Dermis blood vessel endothelial cell (primary cell): ENCODE measurements at places on chromosomes 2 and 18. TPM values are rescaled to one million over a fixed set of nuclear protein-coding genes. Genes with fewer than 3 reads are reported as not detected.
A peak's percentile ranks its signal among the peaks of the same experiment; 100 is the strongest.

DNA sequence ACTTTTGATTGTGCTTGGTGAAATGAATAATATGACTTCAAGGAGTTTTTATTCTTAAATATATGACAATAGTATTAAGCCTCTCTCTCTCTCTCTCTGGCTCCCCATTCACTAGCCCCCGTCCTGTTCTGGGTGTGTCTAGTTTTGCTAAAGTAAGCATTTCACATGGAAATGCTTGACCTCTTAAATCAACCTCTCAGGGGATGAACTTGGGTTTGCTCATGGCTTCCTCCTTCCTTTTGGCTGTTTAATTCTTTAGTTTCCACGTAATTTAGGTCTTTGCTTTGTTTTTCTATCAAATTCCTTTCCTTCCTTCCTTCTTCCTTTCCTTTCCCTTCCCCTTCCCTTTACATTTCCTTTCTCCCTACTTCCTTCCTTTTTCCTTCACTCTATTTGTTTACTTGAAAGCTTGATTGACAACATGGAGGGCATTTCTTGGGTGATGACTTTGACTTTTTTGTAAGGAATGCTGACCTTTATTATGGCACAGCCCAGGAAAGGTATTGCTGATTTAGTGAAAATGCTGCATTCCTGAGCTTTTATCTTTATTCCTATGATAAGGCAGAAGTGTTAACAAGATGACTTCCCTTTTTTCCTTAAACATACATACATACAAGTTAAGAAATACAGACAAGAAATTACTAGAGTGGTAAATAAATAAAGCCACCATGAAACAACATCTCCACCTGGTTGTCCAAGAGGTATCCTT lies 3.6 kb downstream of the DPP4 start:
- DNase-seq, result no peak

DNA sequence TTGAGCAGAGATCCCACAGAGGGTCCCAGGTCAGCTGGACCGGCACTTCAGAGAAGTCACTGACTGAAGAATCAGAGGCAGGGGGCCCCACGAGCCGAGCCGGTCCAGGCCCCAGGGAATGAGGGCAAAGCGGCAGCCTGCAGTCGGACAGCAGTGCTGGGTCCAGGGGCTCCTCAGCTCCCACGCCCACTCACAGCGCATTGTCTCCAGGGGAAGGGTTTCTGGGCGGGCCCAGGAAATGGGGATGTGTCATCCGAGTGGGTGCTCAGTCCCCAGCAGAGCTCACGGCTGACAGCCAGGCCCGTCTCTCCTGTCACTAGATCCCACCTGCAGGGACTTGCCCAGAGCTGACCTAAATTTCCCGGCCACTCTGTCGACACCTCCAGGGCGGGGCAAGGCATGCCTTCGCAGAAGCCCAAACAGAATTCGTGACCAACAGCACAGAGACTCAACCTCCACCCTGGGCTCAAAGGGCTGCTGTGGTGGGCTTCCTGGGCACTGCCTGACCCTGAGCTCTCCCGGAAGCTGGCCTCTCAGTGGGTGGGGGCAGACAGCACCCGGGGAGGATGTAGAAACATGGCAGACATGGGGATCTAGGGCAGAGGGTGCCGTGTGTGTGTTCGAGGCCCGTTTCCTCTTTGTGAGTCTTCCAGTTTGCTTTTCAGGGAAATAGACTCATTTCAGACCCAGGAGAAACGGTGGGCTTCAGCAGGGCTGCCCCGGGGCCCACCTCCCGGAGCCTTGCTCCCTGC lies 42.1 kb upstream of the TAF1B start:
- no peak for DNase-seq

- no peak for DNase-seq
These were observed 4.4 kb downstream of the PSD4 start for GRCh38 chr2:113178069-113178746.

GRCh38 chr2:228503731-228504130 lies 322.2 kb upstream of the SPHKAP start:
- no peak for DNase-seq

GRCh38 chr2:216842636-216843035 lies 17.2 kb downstream of the TNP1 start:
- no peak for DNase-seq

- no peak for DNase-seq
These were observed 32.4 kb upstream of the RBBP8 start for GRCh38 chr18:22900558-22901238.

DNA sequence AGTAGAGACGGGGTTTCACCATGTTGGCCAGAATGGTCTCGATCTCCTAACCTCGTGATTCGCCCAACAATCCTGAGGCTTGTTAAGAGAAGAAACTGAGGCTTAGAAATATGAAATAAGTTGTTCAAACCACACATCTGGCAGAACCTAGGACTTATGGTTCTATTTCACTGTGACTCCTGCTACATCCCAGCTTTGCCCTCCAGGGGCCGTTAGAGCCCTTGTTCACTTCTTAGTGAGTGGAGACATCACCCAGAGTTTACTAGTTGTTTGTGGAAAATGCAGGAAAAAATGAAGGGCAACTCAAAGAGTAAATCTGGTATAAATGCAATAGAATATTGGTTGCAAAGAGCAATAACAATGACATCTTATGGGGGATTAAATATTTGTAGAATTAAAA lies 43.9 kb downstream of the MARCHF4 start:
- peak; percentile 44 for DNase-seq

DNA sequence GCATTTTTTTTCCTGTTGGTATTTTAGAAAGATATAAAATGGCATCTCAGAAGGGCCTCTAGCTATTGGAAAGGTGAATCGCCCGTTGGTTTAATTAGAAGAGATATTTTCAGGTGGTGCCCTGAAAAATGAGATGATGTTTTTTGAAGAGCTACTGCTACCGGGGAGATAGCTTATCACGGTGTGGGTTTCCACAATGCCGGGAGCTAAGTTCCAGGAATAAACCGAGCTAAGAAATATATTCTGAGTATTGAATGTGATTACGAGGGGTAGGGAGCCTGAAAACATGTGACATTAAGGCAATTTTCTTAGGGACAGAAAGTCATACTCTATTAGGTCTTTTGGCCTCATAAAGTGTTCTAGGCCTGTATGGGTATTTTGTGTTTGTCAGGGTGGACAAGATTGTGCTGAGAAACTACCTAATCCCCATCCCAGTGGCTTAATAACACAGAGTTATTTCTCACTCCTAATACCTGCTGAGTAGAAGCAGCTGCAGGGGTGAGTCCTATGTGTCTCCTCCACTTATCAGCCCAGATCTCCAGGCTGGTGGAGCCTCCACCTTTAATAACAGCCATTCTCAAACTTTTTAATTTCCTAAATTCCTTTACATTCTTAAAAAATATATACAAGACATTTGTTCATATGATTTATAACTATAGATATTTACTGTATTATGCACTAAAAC lies 150.2 kb downstream of the LRRTM1 start:
- DNase-seq, result no peak

The PRKAG3 gene
- not detected in 2 replicates for total RNA-seq

The CAPN14 gene
- total RNA-seq, result 0.05 TPM in 1 of 2 replicates, not detected in the other
